ENCODE measurements at places on chromosomes 6 and 20. TPM values are rescaled to one million over a fixed set of nuclear protein-coding genes. Genes with fewer than 3 reads are reported as not detected.

The TREML1 gene
- total RNA-seq, result 0.35 TPM

The TTK gene
- total RNA-seq, result 1.0 TPM

The EMILIN3 gene
- not detected for total RNA-seq

The PRR18 gene
- not detected for total RNA-seq

The WFDC10A gene
- total RNA-seq, result not detected

The ZNF334 gene
- 1.2 TPM for total RNA-seq

The WFDC2 gene
- total RNA-seq, result 65.7 TPM

The FLRT3 gene
- 3.2 TPM for total RNA-seq

The POU5F1 gene
- total RNA-seq, result 5.8 TPM

The CST7 gene
- total RNA-seq, result 2.3 TPM

All from mucosa of descending colon (tissue), 3 donors.